ENCODE measurements at places on chromosomes 7 and 10.

- DNase-seq, result no peak
Observed at GRCh38 chr7:111138586-111138985, 47.7 kb downstream of the LRRN3 start.

DNA sequence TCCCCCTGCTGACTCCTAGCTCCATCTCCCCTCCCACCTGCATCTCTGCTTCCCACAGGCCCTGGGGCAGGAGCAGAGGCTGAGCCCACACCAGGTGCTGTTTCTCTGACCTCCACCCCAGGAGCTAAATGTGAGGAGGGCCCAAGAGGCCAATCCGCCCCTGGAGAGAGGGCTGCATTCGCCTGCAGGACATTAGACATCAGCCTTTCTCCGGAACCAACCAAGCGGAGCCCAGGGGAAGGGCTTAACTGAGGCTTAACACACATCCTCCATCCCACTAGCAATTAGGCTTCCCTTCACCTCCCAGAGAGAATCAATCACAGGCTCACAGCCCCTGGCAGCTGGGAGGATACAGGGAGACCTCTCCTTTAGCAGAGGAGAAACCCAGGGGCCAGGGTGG lies 50.5 kb downstream of the SH3PXD2A start:
- no peak for DNase-seq

DNA sequence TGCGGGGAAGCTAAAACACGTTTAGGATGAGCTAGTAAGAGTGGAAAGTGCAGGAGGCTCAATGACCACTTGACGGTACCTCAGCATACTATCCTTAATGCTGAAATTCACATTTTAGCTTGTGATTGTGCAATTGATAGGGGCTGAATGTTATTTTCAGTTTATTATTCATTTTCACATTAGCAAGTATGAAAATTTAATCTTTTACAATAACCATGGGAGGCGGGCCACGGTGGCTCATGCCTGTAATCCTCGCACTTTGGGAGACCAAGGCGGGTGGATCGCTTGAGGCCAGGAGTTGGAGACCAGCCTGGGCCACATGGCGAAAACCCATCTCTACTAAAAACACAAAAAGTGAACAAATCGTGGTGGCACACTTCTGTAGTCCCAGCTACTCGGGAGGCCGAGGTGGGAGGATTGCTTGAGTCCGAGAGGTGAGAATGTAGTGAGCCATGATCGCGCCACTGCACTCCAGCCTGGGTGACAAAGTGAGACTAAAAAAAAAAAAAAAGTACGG lies 22.0 kb upstream of the ANLN start:
- DNase-seq, result no peak

DNA sequence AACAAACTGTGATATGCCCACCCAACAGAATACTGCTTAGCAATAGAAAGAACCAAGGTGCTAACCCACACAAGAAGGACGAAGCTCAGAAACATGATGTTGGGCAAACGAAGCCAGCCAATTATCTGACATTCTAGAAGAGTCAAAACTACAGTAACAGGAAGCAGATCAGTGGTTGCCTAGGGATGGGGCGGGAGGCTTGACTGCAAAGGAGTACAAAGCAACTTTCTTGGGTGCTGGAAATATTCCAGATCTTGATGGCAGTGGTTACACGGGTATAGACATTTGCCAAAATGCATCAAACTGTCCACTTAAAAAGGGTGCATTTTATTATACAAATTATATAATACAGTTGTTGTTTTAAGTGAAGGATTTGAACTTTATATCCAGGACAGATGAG lies 41.1 kb upstream of the RET start:
- no peak for DNase-seq

- no peak for DNase-seq
Observed at GRCh38 chr7:158355456-158356065, 232.1 kb downstream of the PTPRN2 start.

DNA sequence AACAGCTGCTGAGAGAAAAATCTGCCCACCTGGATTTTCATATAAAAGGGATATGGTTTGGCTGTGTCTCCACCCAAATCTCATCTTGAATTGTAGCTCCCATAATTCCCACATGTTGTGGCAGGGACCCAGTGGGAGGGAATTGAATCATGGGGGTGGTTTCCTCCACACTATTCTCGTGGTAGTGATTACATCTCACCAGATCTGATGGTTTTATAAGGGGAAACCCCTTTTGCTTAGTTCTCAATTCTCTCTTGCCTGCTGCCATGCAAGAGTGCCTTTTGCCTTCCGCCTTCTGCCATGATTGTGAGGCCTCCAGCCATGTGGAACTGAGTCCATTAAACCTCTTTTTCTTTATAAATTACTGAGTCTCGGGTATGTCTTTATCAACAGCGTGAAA lies 20.8 kb upstream of the MKI67 start:
- no peak for DNase-seq

GRCh38 chr10:33215154-33215553 lies 119.3 kb downstream of the NRP1 start:
- DNase-seq, result no peak

GRCh38 chr10:124094419-124094785 lies 1.0 kb upstream of the CHST15 start:
- DNase-seq, result no peak

GRCh38 chr7:80720146-80720545 lies 81.7 kb downstream of the CD36 start:
- no peak for DNase-seq

- no peak for DNase-seq
Observed at GRCh38 chr10:21505711-21506278, 19.7 kb downstream of the SKIDA1 start.

Measured in omental fat pad (tissue), 4 donors.